ENCODE measurements at places on chromosomes 4 and X.

DNA sequence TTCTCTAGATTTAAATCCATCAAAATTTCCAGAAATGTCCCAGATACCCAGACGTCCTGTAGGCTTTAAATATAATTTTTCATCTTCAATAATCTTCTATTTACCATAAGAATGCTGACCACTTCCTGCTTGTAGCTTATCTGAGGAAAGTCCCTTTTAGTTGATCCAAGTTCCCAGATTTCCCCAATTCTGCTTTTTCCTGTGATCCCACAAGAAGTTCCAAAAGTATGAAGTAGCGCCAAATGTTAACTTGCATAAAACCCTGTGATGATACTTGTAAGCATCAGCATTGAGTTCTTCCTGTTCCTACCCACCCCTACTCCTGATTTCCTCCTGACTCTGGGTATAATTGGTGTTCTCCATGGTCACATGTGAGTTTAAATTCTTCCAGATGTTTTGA is 10.6 kb upstream of the TLR8 start:
- DNase-seq = no peak

DNA sequence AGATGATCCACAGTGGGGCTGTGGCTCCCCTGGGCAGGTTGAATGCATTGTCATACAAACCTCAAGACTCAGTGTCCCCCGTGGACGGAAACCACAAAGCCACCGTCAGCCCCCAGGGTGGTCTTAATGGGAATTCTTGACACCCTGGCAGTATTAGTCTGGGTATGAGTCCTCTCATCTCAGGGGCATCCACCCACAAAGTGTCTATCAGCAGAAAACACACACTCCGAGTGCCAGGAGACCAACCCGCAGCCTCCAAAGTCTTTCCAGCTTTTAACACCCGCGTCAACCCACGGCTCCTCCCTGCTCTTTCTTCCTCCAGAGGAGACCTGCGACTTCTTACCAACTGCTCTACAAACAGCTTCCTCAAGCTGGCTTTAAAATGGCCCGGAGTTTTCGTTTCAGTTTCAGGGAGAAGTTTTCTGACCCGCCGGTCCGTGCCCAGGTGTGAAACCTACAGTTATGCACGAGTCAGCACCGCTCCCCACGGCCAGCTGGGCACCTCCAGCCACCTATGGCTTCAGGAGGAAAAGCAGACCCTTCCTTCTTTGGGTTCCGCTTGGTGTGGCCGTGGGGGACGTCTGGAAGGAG is 14.4 kb upstream of the ASMTL start:
- no peak for DNase-seq

- no peak for DNase-seq
These were observed 15.5 kb downstream of the P2RY8 start for GRCh38 chrX:1521459-1521956.

DNA sequence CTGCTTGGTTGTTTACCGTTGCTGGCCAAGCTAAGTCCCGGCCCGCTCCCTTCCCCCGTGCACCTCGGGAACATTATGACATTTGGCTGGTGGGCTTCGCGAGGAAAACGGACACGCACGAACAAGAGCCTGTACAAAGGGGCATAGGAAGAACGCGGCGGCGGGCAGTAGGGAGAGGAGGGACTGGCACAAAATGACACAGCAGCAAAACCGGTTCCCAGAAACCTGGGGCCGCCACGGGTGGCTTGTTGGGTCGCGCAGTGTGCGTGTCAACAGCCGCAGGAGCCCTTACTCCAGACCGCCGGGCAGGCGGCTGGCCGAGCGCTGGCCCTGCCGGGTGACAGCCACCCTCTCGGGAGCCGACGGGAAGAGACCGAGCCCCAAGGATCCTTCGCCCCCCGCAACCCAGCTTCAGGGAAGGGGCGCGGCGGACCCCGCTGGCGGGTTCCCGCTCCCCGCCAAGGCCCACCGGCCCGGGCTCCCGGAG is 1.6 kb upstream of the LIN54 start:
- no peak for DNase-seq

GRCh38 chrX:131830400-131831184 is 192.5 kb upstream of the STK26 start:
- DNase-seq = no peak

- DNase-seq = no peak
These were observed 207.6 kb upstream of the PITX2 start for GRCh38 chr4:110830461-110830860.

All from stimulated activated CD8-positive, alpha-beta memory T cell treated with anti-CD3 and anti-CD28 coated beads, Interleukin-15, amount 100 ng/mL, for 4 hours (primary cell).